ENCODE measurements at places on chromosomes 1 and 21.

GRCh38 chr1:85366391-85367170 lies 90.1 kb upstream of the BCL10 start:
- DNase-seq: no peak

DNA sequence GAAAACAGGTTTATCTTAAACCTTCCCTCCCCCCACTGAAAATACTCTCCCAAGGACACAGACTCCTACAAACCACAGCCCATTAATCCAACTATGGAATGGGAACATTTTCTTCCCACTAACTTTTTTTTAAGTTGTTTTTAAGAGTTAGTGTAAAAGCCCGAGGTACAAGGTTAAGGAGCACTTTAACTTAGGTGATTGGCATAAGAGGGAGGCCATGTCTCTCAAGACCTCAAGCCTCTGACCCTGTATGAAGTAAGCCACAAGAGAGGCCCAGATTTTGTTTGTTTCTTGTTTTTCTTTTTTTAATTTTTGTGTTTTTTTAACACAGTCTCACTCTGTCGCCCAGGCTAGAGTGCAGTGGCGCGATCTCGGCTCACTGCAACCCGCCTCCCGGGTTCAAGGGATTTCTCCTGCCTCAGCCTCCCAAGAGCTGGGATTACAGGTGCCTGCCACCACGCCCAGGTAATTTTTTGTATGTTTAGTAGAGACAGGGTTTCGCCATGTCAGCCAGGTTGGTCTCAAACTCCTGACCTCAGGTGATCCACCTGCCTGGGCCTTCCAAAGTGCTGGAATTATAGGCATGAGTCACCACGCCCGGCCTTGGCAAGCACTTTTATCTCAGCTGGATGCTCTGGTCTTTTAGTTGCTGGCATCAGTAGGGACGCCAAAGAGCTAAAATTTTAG lies 14.4 kb downstream of the ARMH1 start:
- no peak for DNase-seq

DNA sequence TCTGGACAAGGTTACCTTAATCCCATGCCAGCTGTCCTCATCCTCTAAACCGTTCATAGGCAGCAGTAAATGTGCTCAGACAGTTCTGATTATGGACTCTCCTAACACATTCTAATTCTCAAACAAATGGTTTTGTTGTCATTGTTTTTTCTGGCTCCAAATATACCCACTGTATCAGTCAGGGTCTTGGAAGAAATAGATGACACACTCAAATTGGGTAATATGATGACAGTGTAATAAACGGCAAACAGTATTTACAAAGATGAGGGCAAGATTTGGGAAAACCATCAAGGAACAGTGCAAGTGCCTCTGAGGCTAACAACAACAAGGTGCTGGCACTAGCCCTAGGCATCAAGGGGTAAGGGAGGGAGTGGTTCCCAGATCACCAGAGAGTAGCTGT lies 4.3 kb upstream of the CDC20 start:
- DNase-seq: no peak

GRCh38 chr1:48302652-48303051 lies 80.1 kb downstream of the SLC5A9 start:
- DNase-seq: no peak

GRCh38 chr1:194194724-194195123 lies 1008.3 kb upstream of the B3GALT2 start:
- DNase-seq: no peak

GRCh38 chr1:24707687-24708086 lies 37.6 kb upstream of the CLIC4 start:
- DNase-seq: no peak

GRCh38 chr1:212432272-212432660 lies 454 bp upstream of the NENF start:
- DNase-seq: no peak

DNA sequence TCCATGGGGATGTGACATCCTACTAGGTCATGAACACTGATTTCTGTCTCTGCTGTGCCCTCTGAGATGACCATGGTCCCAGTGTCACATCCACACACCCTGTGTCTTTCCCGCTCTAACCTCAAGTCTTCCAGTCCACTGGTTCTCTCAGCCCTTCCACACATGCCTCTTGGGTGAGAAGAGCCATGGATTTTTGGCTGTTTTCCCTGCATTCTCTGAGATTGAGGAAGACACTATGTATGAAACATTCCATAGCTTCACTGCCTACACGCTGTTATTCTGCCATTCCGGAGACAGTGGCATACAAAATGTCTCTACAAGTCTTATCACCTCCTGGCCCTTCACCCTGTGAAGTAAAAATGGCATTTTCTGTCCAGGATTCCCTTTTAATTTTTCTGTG lies 247.3 kb downstream of the BACH1 start:
- no peak for DNase-seq

GRCh38 chr1:56569661-56570060 lies 9.7 kb downstream of the PLPP3 start:
- DNase-seq: no peak

Measured in neuronal stem cell (in vitro differentiated cells).